ENCODE measurements at places on chromosomes 3 and 15.
A peak's percentile ranks its signal among the peaks of the same experiment; 100 is the strongest.

DNA sequence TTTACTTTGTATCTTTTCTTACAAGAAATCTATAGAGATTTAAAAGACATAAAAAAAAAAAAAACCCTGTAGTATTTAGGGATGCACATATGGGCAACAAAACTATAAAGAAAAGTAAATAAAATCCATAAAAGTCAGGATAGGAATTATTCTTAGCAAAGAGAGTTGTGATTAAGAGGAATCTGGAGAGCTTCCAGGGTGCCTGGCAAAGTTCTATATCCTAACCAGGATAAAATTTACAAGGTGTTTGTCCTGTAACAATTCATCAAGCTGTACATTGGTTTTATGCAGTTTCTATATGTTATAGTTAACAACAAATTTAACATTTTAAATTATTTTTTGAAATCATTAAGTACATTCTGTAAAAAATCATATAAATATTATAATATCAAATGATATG lies 7.9 kb downstream of the SECISBP2L start:
- DNase-seq: no peak

DNA sequence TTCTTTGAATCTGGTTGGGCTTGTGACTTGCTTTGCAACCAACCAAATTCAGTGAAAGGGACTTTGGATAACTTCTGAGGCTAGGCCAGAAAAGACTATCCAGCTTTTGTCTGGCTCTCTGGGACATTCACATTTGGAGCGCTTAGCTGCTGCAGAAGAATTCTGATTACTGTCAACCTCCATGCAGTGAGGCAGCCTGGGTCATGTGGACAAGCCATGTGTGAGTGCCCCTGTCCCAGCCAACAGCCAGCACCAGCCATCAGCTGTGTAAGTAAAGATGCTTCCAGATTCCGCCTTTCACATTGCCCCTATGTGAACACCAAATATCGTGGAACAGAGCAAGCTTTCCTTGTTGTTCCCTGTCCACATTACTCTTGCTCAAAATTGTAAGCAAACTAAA lies 12.9 kb upstream of the TNFAIP8L3 start:
- no peak for DNase-seq

- peak; percentile 94 for DNase-seq
Measured at GRCh38 chr15:74790080-74790916, 8.4 kb downstream of the CSK start.

GRCh38 chr15:67067930-67068551 lies 2.6 kb downstream of the SMAD3 start:
- no peak for DNase-seq

DNA sequence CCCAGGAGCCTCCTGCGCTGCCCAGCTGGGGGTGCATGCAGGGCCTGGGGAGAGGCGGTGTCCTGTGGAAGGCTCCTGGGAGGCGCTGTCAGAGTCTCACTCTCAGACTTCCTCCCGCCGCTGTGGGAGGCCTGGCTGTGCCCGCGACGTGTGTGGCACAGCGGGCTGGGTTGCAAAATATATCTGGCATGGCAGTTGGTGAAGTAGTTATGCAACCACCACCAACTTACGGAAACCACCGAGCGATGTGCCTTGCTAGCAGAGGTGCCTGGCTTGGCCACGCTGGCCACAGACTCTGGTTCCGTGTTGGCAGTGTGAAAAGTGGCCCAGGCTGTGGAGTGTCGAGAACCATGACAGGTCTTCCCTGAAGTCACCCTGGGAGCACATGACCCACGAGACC lies 30.6 kb upstream of the GATA2 start:
- DNase-seq: no peak

DNA sequence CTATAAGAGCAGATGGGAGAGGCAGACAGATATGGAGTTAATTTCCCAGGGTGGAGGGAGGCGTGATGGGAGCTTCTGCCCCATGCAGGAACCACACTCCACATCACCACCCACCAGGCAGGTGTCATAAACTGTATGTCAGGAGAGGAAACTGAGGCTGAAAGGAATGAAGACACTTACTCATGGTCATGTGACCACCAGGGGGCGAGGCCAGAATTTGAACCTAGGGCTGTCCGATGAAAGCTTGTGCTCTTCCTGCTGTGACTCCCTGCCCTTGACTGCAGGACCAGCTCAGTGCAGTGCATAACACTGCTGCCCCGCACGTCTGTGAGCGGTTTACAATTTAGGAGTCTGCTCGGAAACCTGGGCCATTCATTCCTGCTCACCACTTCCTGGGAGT lies 28.8 kb downstream of the NUP210 start:
- DNase-seq: no peak

- DNase-seq: peak; percentile 72
Measured at GRCh38 chr15:25690673-25691543, 172.2 kb downstream of the ATP10A start.

- no peak for DNase-seq
Measured at GRCh38 chr3:11304175-11304574, 32.0 kb downstream of the ATG7 start.

DNA sequence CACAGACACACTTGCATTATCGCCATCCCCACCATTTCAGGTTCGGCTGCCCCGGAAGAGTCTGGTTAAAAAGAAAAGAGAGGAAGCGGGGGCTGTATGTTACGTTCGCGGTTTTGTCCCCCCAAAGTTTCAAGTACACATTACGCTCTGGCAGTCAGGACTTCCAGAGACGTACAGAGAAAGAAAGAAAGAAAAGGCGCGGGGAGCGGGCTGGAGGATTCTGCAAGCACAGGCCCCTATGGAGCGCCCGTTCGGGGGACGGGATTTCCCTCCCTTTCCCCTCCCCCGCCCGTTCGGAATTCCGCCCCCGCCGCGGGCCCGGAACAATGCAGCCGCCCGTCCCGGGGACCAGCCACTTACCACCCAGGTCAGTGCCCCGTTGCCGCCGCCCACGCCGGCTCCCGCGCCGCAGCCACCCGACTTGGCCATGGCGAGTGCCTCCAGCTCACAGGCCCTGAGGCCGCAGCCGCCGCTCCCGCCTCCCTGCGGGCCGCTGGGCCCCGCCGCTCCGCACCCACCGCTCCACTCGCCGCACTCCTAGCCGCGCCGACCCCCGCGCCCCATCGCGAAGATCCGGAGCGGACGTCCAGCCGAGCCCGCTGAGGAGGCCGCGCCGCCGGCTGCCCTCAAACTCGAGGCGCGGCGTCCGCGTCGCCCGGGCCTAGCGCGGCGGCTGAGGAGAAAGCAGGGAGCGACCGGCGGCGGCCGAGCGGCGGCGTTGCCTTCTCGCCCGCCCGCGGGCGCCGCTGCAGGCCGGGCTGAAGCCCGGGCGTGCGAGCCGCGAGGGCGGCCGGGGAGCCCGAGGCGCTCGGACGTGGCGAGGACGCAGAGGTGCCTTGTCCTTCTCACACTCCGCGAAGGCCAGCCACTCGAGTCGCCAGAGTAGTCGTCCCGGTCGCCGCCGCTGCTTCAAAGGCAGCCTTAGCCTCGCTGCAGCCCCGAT lies 567 bp downstream of the TOP2B start:
- DNase-seq: peak; percentile 93

DNA sequence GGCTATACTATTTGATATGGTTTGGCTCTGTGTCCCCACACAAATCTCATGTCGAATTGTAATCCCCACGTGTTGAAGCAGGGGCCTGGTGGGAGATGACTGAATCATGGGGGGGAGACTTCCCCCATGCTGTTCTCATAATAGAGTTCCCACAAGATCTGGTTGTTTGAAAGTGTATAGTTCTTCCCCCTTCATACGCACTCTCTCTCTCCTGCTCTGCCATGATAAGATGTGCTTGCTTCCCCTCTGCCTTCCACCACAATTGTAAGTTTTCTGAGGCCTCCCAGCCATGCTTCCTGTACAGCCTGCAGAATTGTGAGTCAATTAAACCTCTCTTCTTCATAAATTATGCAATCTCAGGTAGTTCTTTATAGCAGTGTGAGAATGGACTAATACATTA lies 290.1 kb upstream of the CHRM5 start:
- DNase-seq: no peak

DNA sequence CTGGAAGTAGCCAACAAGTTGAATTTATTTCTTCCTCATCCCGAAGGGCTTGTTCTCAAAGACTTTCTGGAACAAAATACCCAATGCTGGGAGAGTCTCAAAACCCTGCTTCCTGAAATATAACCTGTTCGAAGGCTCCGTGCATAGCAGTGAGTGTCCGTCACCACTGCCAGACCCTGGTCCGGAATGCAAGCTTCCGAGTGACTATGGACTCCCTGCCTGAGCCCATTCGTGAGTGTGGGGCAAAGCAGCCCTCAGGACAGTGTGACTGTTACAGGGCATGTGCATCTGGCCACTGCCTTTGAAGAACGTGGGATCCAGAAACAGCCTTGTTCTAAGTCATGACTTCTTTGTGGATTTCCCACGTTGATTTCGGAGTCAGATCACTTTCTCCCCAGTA lies 214.5 kb upstream of the IGF1R start:
- no peak for DNase-seq

Measured in aorta (tissue), 5 donors.